ENCODE measurements at places on chromosomes 6 and 20. TPM values are rescaled to one million over a fixed set of nuclear protein-coding genes. Genes with fewer than 3 reads are reported as not detected.

DNA sequence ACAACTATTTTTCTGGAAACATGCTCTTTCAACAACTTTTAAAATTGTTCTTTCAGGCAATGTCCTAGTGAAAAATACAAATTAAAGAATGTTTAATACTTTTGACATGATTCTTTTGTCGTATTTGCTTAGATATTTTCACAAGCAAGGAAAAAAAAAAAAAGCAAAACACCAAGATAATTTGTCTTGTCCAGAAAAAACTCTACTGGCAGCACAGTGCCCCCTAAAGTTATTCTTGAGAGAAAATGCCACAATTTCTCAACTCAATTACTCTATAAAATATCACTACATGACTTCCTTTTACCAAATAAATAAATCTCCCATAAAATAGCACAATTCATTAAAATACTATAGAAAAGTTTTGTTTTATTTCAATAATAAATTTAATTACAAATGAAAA, 652.5 kb upstream of the EPHA7 start:
- no peaks in the 10 kb centered on the region for H3K36me3 ChIP-seq
- no peak overlapping the region for H3K27ac ChIP-seq
- no peak overlapping the region for H3K4me3 ChIP-seq
- no peaks in the 10 kb centered on the region for H3K27me3 ChIP-seq

The PAK5 gene
- not detected for total RNA-seq

The PACSIN1 gene
- 6.4 TPM for total RNA-seq

The HLA-DRA gene
- total RNA-seq, result not detected

DNA sequence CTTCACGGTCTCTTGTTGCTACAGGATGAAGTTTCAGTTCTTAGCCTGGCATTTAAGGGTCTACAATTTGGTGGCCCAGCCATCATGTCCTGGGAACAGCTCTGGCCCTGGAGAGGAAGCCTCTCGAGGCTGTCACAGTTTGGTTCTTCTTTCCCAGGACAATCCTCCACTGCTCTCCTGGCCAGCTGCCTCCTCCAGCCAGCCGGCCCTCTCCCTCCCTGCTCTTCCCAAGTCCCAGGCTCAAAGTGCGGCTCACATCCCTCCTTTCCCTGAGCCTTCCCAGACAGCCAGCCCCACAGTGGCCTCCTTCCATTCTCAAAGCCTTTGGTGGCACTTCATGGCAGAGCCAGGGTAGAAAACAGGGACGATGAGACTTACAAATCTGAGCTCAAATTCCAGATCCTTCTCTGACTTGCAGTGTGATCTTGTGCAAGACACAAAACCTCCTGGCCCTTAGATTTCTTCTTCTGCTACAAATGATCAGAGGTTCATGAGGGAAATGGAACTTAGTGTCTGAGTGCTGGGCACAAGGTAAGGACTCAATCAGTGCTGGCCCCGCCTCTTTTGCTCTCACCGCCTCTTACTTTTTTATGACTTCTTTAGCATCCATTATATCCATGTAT, 223.8 kb upstream of the ECI2 start:
- peak overlapping the region; percentile 49 for H3K4me3 ChIP-seq
- H3K27me3 ChIP-seq, result no peaks in the 10 kb centered on the region
- H3K27ac ChIP-seq, result peak overlapping the region; percentile 100
- no peak for DNase-seq

GRCh38 chr6:331622-332521, 39.6 kb downstream of the DUSP22 start:
- no peak overlapping the region for H3K27ac ChIP-seq
- no peak overlapping the region for H3K4me3 ChIP-seq
- DNase-seq, result no peak
- H3K4me1 ChIP-seq, result no peaks in the 10 kb centered on the region

DNA sequence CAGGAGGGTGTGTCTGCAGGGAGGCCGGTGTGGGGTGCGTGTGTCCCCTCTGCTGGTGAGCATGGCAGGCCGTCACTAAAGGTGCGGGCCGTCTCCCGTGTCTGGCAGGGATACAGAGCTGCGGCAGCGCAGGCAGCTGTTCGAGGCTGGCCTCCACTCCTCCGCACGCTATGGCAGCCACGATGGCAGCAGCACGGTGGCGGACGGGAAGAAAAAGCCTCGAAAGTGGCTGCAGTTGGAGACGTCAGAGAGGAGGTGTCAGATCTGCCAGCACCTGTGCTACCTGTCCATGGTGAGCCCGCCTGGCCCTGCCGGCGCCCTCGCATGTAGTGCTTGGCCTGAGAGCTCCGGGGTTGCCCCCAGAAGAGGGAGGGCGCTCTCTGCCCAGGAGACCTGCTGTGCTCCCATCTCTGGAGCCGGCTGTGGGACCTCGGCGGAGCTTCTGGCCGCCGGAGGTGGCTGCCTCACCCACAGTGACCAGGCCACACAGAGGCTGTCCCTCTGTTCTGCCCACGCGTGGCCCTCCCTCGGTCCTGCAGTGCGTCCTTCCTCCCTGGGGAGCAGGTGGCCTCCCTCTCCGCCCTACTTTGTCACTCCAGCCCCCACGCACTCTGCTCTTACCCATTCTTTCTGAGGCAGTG, 149.6 kb downstream of the DTNBP1 start:
- 0 out of 2 replicates have a peak, but pooled peaks cover 3% of the 10 kb centered on the region for H3K36me3 ChIP-seq
- H3K27ac ChIP-seq, result no peak overlapping the region
- H3K4me3 ChIP-seq, result no peak overlapping the region

GRCh38 chr20:36655004-36655403, 9.0 kb upstream of the SLA2 start:
- H3K27me3 ChIP-seq, result no peaks in the 10 kb centered on the region
- DNase-seq, result no peak
- H3K4me3 ChIP-seq, result no peak overlapping the region
- no peaks in the 10 kb centered on the region for H3K36me3 ChIP-seq

- H3K4me3 ChIP-seq, result no peak overlapping the region
- DNase-seq, result no peak
- H3K27ac ChIP-seq, result no peak overlapping the region
- H3K27me3 ChIP-seq, result no peaks in the 10 kb centered on the region
Observed at GRCh38 chr6:82957171-82957867, 108.3 kb downstream of the UBE3D start.

The TP53TG5 gene
- total RNA-seq, result 0.23 TPM
